ENCODE measurements at places on chromosomes 3 and 15. TPM values are rescaled to one million over a fixed set of nuclear protein-coding genes. Genes with fewer than 3 reads are reported as not detected.

DNA sequence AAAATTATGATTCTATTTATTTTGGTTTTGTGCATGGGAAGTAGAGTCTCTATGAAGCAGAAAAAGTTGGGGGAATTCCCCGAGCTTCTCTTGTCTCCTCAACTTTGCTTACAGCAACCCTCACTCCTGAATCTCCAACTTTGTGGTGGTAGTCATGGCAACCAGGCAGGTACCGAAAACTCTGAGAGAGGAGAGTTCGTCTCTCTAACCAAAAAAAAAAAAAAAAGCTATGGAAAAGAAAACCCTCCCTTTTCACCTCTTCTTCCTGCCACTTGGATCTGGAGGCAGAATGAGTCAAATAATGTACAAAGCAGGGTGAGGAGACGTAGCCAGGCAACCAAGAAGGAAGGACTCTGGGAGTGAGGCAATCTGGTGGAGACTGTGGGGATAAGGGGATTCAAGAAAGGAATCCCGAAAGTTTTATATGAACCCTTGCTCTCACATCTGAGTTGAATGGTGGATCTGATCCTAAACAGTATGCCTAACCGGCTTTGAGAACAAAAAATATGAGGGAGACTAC is 108.1 kb downstream of the PLOD2 start:
- DNase-seq: no peak

DNA sequence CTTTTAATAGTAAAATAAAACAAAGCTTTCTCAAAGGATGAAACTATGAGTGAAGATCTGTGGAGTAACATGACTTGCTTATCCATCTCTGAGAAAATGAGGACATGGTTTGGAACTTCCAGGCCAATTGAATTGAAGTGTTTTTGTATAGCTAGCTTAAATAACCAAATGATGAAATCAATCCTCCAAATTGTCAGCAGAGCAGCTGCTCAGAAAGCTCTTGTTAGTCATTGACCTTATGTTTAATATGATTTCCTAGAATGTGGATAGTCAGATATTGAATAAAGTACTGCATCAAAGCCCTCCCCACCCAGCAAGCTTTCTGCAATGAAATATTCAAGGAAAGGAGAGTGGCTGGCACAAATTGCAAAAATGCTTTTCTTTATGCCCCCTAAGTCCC is 437.2 kb downstream of the MFSD1 start:
- DNase-seq: peak; percentile 29

GRCh38 chr15:90931828-90932659 is at the start of gene HDDC3:
HDDC3 (minus strand) TSS chr15:90932549; CDS start chr15:90932540, 9 bp downstream.
- peak; percentile 80 for DNase-seq

Gene SPG11
- total RNA-seq: 75.4 TPM
